ENCODE measurements at places on chromosomes 3 and 15.

DNA sequence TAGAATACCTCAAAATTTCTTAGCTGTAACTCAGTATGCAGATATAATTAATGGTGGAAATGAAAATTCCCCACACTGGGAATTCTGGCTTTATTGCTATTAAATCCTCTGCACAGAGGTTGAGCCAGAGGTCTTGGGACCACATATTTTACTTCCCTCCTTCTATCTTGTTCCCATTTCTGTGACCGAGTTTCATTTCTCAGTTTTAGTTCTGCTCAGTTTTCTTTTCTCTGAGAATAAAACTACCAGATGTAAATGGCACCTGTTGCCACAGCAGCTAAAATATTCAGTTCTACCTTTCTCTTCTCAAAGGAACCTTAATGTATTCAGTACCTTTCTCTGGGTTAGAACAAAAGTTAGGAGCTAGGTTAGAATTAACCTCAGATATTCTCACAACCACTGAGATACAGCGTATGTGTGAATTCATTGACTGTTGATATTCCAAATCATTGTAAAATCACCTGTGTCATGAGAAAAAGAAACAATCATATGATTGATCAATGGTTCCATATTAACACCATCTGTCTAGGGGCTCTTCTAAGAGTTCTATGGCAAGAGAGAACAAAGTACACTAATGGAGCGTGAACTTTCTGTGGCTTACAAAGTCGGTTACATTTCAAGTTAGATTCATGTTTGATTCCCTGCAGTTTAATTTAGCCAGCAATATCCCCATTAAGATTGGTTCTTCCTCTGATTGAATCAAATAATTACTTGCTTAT lies 374.1 kb downstream of the EFHB start:
- no peak for DNase-seq

GRCh38 chr3:77081240-77081661 lies 41.4 kb downstream of the ROBO2 start:
- peak; percentile 68 for DNase-seq

DNA sequence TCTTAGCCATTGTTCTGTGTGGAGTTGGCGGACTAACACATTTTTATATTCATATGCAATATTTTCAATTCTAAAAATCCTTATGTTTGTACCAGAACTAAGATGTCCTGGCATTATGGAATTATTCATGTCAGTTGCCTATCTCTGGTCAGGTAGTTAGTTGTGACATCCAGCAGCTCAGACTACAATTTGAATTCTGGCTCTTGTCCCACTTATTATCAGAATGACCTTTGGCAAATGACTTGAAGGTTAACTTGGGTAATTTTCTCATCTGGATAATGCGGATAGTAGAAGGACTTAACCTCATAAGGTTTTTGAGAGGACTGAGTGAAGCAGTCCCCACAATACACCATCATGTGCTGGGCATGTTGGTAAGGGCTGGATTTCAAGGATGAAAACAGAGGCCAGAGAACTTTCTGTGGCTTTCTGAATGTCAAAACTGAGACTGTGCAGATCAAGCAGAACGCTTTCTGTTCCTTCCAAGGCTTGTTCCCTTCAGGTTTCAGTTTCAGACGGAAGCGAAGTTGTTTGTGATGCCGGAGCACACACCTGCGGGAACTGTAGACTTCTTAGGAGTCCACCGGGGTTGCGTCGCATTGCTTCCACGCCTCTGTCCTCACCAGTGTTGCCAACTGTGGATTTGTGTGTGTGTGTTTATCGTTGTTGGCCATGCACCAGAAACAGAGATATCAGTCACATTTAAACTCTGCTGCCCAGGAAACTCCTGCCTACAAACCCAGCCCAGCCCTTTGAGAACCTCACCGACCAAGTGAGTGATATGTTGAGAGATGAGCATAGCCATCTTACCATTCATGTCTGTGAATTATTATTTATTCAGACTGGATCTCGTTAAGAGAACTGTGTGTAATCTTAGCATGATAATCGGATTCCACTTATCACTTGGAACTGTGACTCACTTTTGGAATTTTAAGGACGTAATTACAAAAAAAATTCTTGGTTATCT lies 76.0 kb downstream of the PTPRG start:
- no peak for DNase-seq

DNA sequence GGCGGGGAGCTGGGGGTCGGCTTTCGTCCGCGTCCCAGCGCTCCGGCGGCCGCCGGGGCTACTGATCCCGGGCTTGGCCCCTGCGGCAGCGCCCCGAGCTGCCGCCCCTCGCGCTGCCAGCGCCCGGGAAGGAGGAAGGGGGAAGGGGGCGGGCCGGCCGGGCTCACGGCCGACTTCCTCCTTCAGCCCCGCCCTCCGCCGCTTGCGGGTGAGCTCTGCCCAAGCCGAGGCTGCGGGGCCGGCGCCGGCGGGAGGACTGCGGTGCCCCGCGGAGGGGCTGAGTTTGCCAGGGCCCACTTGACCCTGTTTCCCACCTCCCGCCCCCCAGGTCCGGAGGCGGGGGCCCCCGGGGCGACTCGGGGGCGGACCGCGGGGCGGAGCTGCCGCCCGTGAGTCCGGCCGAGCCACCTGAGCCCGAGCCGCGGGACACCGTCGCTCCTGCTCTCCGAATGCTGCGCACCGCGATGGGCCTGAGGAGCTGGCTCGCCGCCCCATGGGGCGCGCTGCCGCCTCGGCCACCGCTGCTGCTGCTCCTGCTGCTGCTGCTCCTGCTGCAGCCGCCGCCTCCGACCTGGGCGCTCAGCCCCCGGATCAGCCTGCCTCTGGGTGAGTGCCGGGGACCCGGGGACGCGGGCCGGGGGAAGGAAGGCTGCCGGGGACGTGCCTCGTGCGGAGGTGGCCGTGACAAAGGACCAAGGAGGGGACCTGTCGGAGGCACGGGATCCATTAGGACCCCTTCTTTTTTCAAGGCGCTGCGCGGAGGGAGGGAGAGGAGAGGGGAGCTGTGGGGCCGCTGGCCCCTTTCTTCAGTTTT lies at the start of gene SEMA4B:
Gene SEMA4B (plus strand): TSS at position 201 of the 814 bp plus-strand sequence. CDS start 249 bp downstream, at position 450.
- peak; percentile 63 for DNase-seq
